Activated CD4-positive, alpha-beta T cell treated with anti-CD3 and anti-CD28 coated beads, Interleukin-2, amount 10 ng/mL, durations not matched to agents 7 days and 5 days (primary cell): ENCODE measurements at places on chromosomes 5 and 9. TPM values are rescaled to one million over a fixed set of nuclear protein-coding genes. Genes with fewer than 3 reads are reported as not detected.

GRCh38 chr9:103681435-103681834 is 412.7 kb upstream of the SMC2 start:
- H3K27ac ChIP-seq, result no peak overlapping the region
- no peak for DNase-seq
- H3K4me3 ChIP-seq, result no peak overlapping the region
- no peaks in the 10 kb centered on the region for H3K4me1 ChIP-seq

DNA sequence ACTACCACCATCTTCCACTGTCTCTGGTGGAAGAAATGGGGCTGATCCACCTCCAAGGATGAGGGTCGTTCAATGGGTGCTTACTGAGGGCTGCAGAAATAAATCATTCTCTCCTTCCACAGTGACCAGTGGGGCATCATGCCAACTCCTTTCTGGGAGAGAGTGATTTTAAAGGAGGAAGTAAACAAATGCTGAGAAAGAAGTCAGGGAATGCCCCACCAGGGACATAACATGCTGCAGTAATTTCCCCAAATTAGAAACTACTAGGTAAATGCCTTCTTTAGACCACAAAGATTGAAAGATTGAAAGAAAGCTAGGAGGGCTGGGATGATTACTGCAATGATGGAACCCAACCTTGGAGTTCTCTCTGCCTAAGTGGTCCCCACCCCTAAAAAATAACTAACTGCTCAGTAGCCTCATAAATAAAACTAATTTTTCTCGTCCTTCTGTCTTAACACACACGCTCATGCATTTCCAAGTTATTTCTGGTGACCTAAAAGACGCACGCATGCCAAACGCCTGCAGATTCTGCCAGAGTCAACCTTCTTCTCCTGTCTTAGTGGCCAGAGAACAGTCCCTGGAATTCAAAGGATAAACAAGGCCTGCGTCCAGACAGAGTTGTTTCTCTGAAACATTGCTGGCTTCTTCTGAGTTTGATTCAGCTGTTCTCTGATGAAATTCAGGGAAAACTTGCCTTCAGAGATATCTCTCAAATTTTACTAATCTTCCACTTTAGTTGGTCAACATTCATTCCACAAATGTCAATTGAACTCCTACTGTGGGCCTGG is 250.0 kb downstream of the NR3C1 start:
- H3K4me3 ChIP-seq, result no peak overlapping the region
- H3K27me3 ChIP-seq, result no peaks in the 10 kb centered on the region
- H3K36me3 ChIP-seq, result peaks cover 11% of the 10 kb centered on the region
- no peak overlapping the region for H3K27ac ChIP-seq

DNA sequence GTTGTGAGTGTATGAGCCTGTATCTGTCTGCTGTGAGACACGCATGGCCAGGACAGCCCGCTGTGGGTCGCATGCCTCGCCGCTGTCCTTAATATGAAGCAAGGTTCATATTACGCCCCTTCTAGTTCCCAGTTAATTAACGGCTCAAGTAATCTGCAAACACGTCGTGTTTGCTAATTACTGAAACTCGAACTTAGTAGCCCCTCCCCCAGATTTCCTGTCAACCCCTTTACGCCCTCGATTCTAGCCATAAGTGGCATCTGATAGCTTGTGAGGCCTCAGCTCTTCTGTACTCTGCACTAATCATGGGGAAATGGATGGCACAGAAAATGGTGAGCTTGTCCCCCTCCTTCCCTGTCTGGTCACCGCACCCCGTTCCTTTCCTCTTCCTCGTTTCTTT is 116.9 kb upstream of the OTULINL start:
- DNase-seq, result no peak
- H3K4me1 ChIP-seq, result peaks cover 1% of the 10 kb centered on the region
- no peaks in the 10 kb centered on the region for H3K36me3 ChIP-seq
- H3K4me3 ChIP-seq, result no peak overlapping the region

The RMI1 gene
- total RNA-seq, result 27.8 TPM

- H3K4me1 ChIP-seq, result no peaks in the 10 kb centered on the region
- no peaks in the 10 kb centered on the region for H3K36me3 ChIP-seq
- H3K27ac ChIP-seq, result no peak overlapping the region
- no peak overlapping the region for H3K4me3 ChIP-seq
Measured at GRCh38 chr5:44891116-44891515, 82.4 kb downstream of the MRPS30 start.

- no peak for DNase-seq
- no peak overlapping the region for H3K27ac ChIP-seq
- no peaks in the 10 kb centered on the region for H3K36me3 ChIP-seq
- H3K4me3 ChIP-seq, result no peak overlapping the region
Measured at GRCh38 chr5:168317521-168318147, 26.2 kb downstream of the WWC1 start.
